Panc1 (cell line): ENCODE measurements at places on chromosomes 3 and 15. TPM values are rescaled to one million over a fixed set of nuclear protein-coding genes. Genes with fewer than 3 reads are reported as not detected.

The CLEC3B gene
- not detected for total RNA-seq

The OSTN gene
- total RNA-seq = not detected

DNA sequence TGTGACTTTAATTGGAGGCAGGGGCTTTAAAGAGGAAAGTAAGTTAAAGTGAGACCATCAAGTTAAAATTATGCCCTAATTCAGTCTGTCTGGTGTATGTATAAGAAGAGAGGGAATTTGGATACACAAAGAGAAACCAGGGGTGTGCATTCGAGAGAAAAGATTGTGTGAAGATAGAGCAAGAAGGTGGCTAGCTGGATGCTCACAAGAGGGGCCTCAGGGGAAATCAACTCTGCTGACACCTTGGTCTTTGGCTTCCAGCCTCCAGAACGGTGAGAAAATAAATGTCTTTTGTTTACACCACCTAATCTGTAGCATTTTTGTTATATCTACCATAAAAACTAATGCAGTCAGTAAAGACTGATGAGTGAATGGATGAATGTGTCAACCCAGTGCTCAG lies 907.3 kb upstream of the CFAP20DC start:
- no peak for DNase-seq

- no peak for DNase-seq
Measured at GRCh38 chr15:50262533-50262932, 3.0 kb downstream of the HDC start.

DNA sequence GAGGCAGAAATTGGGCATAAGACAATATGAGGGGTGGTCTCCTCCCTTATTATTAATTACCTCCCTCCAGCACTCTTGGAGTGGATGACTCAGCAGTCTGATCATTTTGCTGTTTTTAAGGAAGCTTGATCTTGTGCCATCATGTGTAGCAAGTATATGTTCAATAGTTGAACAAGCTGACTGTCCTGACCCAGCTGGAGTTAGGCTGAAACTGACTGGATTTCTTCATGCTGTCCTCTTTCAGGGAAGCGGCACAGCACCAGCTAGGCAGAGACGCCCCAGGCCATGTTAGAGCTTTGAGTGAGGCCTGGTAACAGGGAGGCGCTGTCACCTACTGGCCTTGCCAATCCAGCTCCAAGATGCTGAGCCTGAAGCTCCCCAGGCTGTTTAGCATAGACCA lies 54.4 kb upstream of the KIF23 start:
- DNase-seq = no peak

The WDR49 gene
- total RNA-seq = 0.23 TPM

DNA sequence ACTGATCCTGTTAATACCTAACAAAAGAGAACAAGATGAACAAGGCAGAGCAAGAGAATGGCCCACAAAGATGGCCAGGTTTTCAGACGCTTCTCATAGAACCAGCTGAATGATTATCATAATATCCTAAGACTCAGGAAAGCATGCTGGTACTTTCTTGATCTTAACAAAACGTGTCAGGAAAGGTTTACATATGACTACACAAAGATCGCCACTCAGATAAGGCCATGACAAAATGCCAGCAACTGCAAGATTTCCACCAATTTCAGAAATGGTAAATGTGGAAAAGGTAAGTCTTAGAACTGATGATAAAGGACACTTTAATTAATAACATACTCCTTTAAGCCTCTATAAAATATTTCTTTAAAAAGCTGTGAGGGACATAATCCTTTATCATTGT lies 108.8 kb downstream of the DLG1 start:
- no peak for DNase-seq
